Muscle of arm (tissue), 14 donors: ENCODE measurements at places on chromosomes 4 and X.

GRCh38 chr4:804804-805203 is 21.1 kb downstream of the CPLX1 start:
- no peak for DNase-seq

- DNase-seq, result no peak
Measured at GRCh38 chr4:124804584-124804983, 92.1 kb upstream of the ANKRD50 start.

DNA sequence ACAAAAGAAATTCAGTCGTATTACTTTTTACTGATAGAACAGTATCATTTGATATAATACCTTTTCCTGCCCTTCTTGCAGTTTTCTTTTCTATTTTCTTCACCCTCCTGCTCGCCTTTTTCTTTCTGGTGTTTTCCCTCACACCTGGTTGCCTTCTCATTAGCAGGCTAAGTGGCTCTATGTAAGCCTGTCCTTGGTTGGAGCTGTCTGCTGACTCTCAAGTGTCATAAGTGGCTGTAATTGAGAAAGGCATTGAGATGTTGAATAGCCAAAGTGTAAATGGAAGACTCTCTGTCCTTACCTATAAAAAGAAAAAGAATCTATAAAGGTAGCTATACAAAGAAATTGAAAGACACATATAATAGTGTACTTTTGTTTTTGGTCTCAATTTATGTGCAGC is 180.7 kb downstream of the ADGRL3 start:
- DNase-seq, result no peak

GRCh38 chr4:189802884-189803283 is 137.8 kb upstream of the FRG1 start:
- no peak for DNase-seq

DNA sequence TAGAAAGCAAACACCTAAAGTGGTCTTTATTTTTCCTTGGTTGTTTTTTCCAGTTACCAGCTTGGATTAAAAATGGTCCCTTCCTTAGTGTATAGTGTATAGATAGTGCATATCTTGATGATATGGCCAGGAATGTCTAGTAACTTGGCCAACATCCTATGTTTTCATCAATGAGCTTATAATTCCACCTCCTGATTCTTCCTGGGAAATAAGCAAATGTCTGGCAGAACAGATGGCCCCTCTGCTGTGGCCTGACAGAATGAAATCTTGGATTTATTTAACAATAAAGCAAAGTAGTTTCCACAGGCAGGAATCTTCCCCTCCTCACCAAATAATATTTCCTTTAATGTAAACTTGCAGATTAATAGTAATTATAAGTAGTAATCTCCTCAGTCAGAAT is 6.1 kb downstream of the SCARB2 start:
- DNase-seq, result no peak

- DNase-seq, result no peak
Measured at GRCh38 chr4:183026701-183027100, 72.4 kb upstream of the WWC2 start.
